ENCODE measurements at places on chromosomes 3 and 15.

- no peak for ATAC-seq
Observed at GRCh38 chr3:133295944-133296917, 103.6 kb upstream of the BFSP2 start.

DNA sequence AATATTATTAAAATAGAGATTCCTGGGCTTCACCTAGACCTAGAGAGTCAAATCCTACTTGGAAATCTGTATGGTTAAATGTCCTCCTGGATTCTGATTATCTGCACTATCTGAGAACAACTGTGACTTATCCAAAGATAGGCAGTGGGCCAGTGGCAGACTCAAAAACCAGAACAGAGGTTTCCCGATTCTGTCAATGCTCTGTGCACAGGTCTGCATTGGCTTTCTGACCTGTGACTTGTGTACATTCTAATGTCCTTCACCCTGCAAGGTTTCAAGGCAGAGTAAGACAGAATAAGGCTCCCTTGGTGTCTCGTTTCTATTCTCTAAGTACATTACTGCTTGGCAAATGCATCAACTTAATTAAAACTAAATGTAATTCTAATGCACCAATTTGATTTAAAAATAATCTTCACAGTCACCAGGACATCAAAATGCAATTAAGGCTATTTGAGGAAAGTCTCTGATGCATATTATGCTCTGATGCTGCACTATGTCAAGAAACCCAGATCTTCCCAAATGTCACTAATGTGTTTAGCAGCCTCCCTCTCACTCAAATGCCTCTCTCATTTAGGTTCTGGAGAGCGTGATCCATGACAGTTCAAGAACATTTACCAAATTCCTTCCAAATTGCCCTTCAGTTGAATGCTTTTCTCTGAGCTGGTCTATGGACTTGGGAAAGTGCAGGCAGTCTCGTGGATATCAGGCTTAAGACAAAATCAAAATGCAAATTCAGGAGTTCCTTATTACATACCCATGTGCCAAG lies 140.1 kb downstream of the STAC start:
- ATAC-seq: no peak

DNA sequence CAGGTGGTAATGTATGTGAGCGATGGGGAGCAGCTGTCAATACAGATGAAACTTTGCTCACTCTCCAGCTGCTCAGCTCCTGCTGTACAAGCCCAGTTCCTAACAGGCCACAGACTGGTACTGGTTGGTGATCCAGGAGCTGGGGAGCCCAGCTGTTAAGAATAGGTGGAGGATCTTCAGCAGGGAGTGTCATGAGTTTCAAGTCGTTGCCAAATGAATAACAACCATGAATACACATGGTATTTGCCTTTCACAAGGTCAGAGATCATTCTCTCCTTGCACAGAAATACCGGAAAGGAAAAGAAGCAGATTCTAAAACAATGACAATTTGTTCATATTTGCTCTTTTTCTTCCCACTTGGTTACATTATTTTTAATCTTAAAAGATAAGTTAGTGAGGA lies 5.1 kb downstream of the PLSCR1 start:
- no peak for ATAC-seq

DNA sequence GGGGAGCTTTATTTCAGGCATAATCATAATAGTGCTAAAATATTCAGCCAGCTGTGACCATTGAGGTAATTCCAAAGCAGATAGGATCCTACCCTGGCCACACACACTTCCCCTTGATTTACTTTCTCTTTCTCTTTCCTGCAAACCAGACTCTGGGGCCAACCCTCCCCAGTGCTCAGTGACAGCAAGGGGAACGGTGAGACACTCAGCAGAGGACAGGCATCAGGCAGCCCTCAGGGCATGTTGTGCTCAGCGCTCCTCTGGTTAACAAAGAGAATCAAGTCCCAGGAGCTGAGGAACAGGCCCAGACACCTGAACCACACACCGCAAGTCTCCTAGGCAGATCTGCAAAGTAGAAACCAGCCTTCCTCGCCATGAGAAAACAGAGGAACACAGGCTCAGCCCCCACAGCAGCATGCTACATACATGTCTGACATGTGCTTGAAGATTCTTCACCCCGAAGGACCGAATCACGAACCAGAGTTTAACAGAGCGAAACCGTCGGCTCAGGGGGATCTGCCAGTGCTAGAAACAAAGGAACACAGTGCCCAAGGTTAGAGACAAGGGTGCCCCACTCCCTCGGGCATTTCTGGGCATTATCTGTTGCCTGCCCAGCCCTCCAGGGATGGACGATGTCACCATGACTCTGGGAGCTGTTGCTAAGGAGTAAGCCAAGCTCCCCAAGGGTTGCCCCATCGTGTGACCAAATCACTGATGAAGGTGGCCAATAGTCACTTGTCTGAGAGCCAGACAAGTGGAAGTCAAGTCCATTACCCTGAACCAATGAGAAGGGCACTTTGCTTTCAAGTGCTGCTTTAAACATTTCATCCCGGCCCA lies 17.5 kb downstream of the HDC start:
- peak; percentile 91 for ATAC-seq

DNA sequence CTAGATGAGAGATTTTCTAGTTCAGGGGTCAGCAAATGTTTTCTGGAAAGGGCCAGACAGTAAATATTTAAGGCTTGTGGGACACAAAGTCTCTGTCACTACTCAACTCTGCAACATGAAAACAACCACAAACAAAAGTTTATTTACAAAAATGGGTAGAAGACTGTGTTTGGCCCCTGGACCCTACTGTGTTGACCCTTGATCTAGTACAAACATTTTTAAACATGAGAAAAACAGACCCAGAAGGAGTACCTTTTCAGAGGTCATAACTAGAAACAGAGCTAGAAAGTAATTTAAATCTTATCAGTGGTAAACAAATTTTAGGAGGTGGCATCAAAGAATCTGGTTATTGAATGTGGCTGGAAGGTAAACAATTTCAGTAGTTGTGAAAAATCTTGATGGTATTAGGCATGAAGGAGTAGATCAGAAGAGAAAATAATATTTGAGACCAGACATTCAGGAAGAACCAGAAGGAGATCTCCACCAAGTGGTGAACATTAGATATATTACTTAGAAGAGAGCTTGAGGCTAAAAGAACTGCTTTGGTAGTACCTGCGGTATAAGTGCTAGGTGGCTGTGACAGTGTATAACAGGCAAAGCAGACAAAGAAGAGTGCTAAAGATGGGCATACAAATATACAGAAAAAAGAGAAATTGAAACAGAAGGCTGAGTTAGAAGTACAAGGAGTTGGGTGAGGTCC lies 101.7 kb downstream of the NR1I2 start:
- no peak for ATAC-seq

GRCh38 chr3:95277613-95278012 lies 1214.8 kb downstream of the NSUN3 start:
- ATAC-seq: no peak

GRCh38 chr3:87175732-87176131 lies 51.4 kb upstream of the CHMP2B start:
- ATAC-seq: no peak

GRCh38 chr3:138834596-138835396 lies at the start of gene PIK3CB:
Gene PIK3CB, minus strand, starts transcription at chr3:138834928. Its CDS starts 75,585 bp downstream, at chr3:138759343.
- peak; percentile 98 for ATAC-seq

GRCh38 chr3:84727616-84728015 lies 231.2 kb upstream of the CADM2 start:
- no peak for ATAC-seq

- ATAC-seq: no peak
Observed at GRCh38 chr15:47037003-47037402, 680.3 kb upstream of the SEMA6D start.

GRCh38 chr15:39730552-39730951 lies 52.1 kb downstream of the FSIP1 start:
- ATAC-seq: no peak

GRCh38 chr3:68953816-68954444 lies 21.6 kb upstream of the TAFA4 start:
- ATAC-seq: no peak

DNA sequence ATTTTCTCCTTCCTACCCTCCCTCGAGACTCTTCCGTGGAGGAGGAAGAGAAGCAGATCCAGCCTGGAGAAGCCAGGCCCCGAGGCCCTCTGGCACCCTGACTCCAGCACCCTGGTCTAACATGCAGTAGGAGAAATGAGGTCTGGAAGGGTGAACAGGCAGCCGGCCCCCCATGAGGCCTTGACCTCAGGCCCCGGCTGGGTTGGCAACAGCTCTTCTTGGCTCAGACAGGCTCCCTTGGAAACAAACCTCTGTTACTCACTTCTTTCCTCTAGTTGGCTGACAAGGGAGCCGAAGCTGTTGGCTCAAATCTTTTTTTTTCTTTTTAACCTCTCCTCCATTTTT lies 73.4 kb downstream of the CPN2 start:
- ATAC-seq: no peak

DNA sequence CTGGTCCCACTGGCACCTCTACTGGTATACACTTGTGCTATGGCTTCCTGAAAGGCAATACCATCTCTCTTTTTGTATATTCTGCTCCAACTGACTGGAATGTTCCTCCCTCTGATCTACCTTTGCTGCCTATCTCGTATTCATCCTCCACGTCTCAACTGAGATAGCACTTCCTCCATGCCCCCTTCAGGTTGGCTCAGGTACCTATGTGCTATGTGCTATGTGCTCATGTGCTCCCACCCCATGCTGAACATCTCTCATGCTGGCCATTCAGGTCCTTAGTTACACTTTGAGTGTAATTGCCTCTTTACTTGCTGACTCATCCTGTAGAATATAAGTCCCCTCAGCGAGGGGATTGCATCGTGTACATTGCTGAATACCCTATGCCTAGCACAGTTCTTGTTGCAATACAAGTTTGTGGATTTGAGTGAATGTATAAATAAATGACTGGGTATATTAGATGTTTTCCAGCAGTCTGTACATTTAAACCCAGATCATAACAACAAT lies 156.9 kb downstream of the SOX2 start:
- no peak for ATAC-seq

DNA sequence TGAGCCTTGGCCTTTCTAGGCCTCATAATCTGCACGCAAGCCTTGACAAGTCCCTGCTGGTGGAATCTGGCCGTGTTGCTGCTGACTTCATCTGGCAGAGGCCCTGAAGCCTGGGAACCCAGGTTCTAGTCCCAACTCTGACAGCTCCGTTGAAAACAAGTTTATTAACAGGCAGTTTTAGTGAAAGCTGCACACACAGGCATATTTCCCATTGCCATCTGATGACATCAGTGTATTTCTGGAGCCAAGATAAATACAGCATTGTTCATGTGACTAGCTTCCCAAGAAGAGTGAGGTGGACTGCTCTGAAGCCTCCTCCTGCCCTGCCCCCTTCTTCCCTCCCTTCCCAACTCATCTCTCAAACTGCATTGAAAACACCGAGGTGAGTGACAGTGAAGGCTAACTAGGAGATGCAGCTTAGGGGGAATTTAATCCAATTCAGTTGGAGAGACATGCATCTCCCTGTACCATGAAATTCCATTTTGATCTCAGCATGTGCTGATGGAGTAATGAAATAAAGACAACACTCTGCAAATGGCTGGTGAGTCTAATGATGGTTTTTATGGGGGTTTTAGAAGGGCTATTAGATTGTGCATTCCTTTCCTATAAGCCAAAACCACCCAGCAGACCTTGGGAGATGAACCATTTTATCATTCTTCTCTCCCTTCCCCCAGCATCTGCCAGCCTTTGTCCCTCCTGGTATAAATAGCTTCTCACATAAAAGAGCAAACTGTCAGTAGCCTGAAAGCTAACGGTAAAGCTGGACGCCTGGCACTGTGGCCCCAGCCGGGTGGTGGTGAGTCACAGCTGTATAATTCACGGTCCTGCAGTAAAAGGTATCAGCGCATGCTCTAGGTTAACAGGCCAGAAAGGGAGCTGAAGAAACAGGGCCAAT lies 38.0 kb downstream of the PRICKLE2 start:
- ATAC-seq: no peak

- no peak for ATAC-seq
Observed at GRCh38 chr3:49500732-49501609, 30.9 kb downstream of the DAG1 start.

GRCh38 chr15:72559781-72560180 lies 85.7 kb downstream of the ARIH1 start:
- no peak for ATAC-seq

DNA sequence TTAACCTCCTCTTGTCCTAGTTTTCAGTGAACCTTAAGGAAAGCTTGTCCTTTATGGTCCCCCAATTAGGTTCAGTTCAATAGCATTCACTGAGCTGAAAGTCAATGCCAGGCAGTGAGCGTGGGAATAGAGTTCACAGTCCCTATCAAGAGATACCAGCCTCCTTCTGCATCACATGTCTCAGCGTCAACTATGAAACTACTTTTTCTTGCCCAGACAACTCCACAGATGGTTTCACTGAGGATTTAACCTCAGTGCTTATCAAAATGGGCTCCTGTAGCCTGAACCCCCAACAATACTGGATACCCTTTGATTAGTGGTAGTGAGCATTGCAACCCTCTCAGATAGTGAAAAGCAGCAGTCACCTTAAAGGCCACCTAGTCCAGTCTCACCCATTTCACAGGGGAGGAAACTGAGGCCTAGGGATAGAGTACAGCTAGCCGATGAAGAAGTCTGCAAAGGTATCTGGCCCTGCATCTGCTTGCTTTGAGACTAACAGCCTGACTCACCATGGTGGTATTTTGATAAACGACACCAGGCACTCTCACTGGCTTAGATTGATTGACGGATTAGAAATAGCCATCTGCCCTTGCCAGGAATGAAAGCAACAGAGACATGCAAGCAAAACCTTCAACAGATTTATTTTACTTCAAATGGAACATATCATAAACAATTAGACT lies 1.6 kb upstream of the UBA3 start:
- no peak for ATAC-seq

DNA sequence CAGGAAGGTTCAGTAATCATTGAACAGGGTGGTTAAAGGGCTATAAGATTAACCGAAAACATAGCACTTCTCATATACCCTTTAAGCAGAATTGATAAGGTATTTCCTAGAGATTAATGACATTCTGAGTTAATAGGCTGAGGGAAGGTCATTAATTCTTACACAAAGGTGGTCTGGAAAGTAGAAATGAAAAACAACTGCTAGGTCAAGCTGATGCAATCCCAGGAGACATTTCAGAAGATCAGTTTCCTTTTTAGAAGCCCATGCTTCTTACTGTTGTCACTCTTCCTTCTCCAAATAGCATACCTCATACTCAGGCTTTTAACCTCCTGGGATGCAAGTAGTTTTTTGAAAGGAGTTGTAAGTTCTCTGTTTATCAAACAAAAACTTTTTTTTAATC lies 8.8 kb downstream of the FILIP1L start:
- ATAC-seq: peak; percentile 55

- ATAC-seq: no peak
Observed at GRCh38 chr3:141881702-141882101, 5.3 kb downstream of the ATP1B3 start.

DNA sequence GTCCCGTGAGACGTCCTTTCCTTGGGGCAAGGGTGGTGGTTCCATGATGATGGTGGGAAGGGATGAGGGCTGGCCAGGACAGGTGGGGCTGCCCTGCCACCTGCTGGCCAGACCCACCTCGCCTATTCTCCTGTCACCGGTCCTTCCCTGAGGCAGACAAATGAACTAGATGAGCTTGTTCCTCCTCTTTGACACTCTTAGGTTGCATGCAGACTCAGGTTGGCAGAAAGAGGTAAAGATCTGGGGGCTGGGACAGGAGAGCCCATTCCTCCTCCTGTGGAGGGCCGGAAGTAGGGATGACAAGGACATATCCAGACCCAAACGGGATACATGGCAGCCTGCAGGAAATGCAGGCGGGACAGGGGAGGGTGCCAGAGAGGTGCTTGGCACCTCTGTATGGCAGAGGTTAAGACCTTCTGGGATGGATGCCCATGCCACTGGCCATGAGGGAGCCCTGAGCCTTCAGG lies 38.6 kb downstream of the ACSBG1 start:
- ATAC-seq: peak; percentile 80
